ENCODE measurements at places on chromosomes 12 and 14.

DNA sequence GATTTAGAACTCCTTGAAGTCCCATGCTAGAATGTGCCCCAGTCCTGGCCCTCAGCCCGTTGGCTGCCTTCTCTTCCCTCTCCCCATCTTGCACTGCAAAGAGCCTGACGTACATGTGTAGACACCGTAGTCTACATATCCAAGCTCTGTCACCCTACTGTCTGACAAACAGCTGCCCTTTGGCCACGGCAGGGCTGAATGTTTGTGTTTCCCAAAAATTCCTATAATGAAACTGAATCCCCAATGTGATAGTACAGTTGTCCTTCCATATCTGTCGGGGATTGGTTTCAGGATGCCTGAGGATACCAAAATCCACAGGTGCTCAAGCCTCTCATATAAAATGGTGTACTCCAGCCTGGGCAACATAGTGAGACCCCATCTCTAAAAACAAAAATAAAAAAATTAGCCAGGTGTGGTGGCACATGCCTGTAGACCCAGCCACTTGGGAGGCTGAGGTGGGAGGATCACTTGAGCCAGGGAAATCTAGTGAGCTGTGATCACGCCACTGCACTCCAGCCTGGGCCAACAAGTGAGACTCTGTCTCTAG lies 12.3 kb upstream of the TFCP2 start:
- DNase-seq: no peak

DNA sequence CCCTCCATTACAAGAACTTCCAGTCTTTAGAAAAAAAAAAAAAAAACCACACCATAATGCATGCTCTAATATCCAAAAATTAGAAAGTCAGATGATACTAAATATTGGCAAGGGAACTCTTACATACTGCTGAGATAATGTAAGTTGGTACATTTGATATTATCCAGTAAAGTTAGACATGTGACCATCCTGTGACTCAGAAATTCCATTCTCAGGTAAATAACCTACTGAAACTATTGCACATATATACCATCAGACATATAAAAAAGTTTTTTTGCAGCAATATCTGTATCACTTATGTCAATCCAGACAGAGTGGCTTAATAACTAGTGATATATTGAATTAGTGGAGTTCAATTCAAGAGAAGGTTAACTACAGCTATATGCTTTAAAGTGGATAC lies 63.5 kb downstream of the KITLG start:
- no peak for DNase-seq

- no peak for DNase-seq
These were observed 191.4 kb upstream of the BCL2L14 start for GRCh38 chr12:11879306-11879705.

GRCh38 chr12:91718326-91718725 lies 427.3 kb downstream of the BTG1 start:
- DNase-seq: no peak

DNA sequence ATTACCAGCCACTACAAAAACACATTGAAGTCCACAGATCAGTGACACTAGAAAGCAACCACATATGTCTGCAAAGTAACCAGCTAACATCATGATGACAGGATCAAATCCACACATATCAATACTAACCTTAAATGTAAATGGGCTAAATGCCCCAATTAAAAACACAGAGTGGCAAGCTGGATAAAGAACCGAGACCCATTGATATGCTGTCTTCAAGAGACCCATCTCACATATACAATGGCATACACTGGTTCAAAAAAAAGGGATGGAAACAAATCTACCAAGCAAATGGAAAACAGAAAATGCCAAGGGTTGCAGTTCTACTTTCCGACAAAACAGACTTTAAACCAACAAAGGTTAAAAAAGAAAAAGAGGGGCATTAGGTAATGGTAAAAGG lies 307.7 kb downstream of the GPHN start:
- DNase-seq: no peak

- DNase-seq: peak; percentile 4
These were observed 49.8 kb upstream of the USP15 start for GRCh38 chr12:62210422-62210821.

DNA sequence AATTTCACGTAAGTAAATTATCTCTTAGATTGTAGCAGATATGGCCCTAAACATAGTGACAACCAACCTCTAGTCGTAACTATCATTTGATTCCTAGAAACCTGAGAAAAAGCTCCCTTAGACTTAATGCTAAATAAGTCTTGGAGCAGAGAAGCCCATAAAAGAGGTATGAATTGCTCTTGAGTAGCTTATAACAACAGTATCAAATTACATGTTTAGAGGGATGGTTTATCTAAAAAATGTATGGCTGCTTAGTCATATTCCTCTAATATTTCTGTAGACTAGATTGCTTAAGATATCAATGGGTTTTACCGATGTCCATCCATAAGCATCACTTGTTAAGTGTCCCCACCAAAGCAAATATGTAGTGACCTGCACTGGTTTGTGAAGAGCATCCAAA lies 259.7 kb downstream of the NELL2 start:
- no peak for DNase-seq

DNA sequence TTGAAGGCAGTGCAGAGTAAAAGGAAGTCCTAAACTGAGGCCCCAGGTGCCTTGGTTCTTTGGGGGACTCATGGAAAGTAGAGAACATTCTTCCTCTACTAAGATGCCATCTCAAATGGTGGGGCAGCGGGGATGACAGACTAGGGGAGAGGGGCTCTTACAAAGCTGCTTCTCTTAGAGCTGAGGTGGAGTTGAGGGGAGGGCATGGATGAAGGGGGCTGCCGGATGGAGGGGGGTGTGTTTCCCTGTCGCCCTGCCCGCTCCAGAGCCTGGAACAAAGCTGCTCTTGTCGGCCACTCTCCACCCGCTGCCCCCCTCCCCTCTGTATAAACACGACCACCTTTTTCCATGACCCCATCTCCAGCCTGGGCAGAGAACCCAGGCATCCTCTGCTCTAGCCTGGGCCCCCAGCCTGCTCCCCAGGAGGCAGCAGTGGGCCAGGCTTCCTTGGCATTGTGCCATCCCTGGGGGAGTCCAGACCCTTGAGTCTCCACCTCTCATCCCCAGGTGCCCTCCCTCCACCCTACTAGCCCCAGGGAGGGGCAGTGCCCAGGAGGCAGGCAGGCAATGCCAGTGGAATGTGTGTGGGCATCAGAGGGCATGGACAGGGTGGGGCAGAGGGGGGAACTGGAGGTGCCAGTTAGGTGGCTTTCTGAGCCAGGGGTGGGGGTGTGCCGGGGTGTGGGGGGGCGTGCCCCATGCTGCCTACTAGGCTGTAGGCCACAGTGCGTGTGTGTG lies 1.7 kb downstream of the RARG start:
- DNase-seq: no peak

DNA sequence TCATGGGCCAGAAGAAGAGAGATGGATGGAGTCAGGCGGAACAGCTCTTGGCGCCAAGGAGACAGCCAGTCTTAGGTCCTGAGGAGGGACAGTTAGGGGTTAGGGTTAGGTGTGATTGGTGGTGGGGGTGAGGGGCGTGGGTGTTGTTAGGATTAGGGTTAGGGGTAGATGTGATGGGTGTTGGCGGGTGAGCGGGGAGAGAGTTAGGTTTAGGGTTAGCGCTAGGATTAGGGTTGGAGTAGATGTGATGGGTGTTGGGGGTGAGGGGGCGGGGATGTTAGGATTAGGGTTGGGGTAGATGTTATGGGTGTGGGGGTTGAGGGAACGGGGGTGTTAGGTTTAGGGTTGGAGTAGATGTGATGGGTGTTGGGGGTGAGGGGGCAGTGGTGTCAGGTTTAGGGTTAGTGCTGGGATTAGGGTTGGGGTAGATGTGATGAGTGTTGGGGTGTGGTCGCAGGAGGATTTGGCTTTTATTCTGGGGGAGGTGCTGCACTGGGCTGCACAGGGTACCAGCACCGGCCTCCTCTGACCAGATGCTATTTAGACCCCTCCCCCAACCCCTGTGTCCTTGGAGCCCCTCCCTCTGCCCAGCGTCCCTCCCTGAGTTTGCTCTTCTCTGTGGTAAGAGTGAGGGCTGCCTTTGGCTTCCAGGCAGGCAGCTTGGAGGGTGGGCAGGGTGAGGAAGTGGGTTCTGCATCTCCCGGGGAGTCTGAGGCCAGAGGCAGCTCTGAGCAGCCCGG lies 35.6 kb upstream of the FBRSL1 start:
- no peak for DNase-seq

GRCh38 chr14:100056964-100057795 lies 8.0 kb upstream of the EVL start:
- DNase-seq: no peak

- peak; percentile 82 for DNase-seq
These were observed 72.2 kb downstream of the SPTB start for GRCh38 chr14:64807551-64807950.

GRCh38 chr12:86666316-86666715 lies 410.1 kb upstream of the MGAT4C start:
- DNase-seq: no peak

DNA sequence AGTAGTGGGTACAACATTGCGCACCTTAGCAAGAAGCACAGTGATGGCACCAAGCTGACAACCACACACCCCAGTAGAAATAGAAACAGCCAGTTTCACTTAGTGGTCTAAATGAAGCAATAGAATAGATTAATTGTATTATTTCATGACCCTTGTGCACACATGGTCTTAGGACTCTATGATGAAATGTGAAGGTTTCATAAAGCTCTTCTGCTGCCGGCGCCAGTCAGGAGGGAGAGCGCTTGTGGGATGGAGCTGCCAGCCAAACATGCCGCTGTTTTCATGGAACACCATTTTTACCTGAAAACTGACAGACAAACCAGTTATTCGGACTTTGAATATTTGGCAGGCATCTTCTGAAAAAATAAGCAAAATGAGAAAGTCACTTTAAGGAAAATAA lies 100.0 kb downstream of the PPP2R5C start:
- no peak for DNase-seq

DNA sequence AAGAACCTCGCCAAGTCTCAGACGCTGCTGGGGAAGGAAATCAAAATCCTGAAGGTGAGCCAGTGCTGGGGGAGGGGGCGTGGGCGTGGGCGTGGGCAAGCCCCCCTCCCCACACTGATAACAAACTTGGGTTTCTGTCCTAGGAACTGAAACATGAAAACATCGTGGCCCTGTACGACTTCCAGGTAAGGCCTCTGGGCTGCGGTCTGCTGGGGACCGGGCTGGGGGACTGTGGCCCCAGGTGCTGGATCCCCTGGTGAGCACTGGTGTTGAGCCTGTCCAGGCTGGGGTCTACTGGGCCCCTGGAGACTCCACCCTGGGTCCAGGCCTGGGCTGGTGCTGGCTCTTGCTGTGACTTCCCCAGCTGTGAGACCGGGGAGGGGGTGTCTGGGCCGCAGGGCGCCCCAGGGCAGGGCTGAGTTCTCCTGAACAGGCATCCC lies 1.2 kb downstream of the ULK1 start:
- no peak for DNase-seq

DNA sequence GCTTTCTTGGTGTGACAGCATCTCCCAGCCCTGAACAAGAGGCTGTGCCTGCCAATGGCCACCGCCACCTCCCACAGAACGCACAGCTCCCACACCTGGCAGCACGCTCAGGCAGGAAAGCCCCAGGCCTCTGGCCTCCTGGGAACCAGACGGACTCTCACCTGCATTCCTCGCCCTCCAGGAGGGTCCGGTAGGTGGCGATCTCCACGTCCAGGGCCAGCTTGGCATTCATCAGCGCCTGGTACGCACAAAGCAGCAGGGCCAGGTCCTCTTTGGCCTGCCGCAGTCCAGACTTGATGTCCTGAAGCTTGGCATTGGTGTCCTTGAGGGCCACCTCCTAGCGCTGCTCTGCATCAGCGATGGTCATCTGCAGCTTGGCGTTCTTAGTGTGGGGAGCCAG lies 12.1 kb upstream of the KRT77 start:
- DNase-seq: peak; percentile 26

DNA sequence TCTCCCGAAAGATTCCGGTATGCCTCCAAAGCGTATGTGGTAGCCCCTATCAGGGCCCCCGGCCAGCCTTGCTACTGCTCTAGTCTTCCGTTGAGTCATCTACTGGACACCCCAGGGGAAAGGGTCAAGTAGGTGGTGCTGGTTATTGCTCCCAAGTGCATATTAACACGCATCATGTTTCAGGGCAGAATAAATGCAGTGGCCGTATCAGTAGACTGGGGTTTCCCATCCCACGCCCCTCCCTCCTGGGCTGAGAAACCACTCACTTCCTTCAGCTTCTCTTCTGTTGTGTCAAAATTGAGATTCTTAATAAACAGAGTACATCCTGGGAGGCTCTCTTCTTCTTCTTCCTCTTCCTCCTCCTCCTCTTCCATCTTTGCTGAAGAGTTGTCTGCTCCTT lies 39.3 kb downstream of the RBM19 start:
- no peak for DNase-seq

DNA sequence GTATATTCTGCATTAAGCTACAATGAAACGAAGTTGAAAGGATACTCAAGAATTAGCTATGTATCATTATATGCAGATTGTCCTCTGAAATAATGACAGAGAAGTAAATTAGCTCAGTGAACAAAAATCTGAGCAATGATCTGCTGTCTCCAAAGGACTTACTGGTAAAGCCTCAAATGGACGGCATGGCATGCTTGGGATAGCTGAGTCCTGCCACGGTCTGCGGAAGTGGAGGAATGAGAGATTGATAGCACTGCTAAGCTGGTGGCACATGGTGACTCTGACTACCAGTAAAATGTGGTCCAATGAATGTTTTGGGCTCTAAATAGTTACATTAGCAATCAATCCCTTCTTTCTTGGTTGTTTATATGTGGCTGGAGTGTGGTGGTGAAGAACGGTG lies 3.7 kb upstream of the DENND5B start:
- no peak for DNase-seq

GRCh38 chr12:111181143-111181726 lies 187.7 kb downstream of the PHETA1 start:
- peak; percentile 79 for DNase-seq

DNA sequence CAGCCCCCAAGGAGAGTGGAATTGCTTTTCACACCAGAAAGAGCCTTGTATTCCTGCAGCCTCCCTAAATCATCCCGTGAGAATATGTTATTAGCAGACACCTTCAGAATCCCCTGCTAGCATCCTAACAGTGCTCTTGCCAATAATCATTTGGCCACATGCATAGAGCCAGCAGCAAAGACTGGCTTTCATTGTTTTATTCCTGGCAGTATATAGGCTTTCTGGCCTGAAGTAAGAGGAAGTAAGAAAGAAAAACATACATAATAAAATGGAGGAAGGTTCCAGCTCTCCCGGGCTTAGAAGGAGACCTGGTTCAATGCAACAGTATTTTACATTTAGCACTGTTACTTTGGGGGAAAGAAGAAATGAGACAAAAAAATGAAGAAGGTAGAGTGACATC lies 176.7 kb upstream of the ATF7IP start:
- DNase-seq: no peak

All from SHP77 (cell line).